ENCODE measurements at places on chromosomes 6 and 20. TPM values are rescaled to one million over a fixed set of nuclear protein-coding genes. Genes with fewer than 3 reads are reported as not detected.
A peak's percentile ranks its signal among the peaks of the same experiment; 100 is the strongest.

DNA sequence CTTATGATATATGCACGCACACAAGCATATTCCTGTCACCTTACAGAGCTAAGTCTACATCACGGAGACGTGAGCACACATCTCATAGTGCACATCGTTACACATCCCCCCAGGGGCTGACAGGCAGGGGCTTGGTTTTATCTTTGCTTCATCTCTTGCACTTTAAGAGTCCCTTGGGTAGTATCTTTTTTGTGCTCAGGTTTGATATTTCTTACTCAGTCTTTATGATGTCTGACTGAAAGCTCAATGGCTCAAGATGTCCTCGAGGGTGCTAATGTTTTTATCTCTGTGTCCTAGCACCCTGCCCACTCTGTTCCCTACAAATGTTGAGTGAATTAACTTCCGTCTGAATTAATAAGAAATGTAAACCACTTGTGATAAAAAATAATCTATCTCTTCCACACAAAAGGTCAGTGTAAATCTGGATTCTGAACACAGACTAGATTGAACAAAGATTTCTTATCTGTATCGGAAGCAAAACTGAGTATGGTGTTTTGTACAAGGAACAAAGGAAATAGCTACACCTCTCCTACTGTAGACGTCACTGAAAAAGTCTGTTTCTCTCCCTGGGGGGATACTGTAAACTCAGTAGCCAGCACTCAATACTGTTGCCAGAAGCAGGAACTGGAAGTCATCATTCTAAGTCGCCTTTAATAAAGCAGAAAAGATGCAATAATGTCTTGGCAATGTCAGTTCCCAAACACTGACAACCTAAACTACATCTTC is 195.1 kb downstream of the PRKN start:
- DNase-seq, result no peak

- DNase-seq, result no peak
Observed at GRCh38 chr20:47926731-47927130, 141.4 kb upstream of the SULF2 start.

GRCh38 chr6:75124983-75125382 is 80.9 kb downstream of the COL12A1 start:
- DNase-seq, result no peak

DNA sequence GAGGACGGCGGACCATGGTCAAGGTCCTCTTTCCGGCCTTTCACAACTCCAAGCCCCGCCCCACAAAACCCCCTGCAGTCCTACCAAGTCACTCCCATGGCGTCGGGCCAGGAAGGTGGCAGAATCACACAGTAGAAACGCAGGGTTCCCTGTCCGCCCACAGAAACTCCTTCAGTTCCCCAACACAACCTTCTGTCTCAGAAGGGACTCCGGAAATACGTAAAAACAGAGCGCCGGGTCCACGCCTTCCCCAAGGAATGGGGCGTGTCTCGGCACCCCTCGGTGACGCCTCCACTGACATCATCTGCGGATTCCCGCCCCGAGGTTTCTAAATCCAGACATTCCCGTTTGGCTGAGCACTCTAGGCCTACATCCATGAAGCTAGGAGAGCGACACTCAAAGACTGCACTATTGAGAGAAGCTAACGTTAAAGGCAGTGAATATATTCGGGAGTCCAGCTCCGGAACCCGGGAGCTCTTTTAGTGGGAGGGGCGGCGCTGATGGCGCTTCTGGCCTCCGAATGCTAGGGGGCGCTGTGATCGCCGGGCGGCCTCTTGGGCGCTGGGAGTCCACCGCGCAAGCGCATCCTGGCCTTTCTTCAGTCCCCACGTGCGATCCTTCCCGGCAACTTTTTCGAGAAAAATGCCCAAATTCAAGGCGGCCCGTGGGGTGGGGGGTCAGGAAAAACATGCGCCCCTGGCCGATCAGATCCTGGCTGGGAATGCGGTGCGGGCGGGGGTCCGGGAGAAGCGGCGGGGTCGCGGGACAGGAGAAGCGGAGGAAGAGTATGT is at the start of the genes BYSL and MED20:
Gene BYSL, plus strand, starts transcription at position 579 of the 791 bp plus-strand sequence. Its CDS starts 64 bp downstream, at position 643.
Gene MED20, minus strand, starts transcription at position 219 of the 791 bp plus-strand sequence. Its CDS starts 121 bp downstream, at position 98.
- DNase-seq, result peak; percentile 96

- DNase-seq, result peak; percentile 18
Observed at GRCh38 chr6:129276986-129277385, 394.0 kb downstream of the LAMA2 start.

DNA sequence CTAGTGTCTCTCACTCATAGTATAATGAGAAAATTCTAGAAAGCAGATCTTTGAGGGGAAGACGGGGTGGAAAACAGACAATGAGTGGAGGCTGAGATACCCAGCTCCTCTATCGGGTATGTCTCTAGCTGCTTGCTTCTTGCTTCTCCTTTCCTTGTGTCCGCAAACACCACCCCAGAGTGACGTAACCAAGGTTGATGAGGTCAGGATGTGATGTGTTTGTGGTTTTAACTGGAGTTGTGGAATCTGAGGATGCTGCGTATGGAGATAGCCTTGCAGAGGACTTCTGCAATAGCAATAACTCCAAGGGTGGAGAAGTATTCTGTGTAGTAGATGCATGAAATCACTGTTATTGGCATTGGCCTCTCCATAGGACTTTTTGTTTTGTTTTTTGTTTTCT is 132.7 kb upstream of the IFNGR1 start:
- DNase-seq, result no peak

DNA sequence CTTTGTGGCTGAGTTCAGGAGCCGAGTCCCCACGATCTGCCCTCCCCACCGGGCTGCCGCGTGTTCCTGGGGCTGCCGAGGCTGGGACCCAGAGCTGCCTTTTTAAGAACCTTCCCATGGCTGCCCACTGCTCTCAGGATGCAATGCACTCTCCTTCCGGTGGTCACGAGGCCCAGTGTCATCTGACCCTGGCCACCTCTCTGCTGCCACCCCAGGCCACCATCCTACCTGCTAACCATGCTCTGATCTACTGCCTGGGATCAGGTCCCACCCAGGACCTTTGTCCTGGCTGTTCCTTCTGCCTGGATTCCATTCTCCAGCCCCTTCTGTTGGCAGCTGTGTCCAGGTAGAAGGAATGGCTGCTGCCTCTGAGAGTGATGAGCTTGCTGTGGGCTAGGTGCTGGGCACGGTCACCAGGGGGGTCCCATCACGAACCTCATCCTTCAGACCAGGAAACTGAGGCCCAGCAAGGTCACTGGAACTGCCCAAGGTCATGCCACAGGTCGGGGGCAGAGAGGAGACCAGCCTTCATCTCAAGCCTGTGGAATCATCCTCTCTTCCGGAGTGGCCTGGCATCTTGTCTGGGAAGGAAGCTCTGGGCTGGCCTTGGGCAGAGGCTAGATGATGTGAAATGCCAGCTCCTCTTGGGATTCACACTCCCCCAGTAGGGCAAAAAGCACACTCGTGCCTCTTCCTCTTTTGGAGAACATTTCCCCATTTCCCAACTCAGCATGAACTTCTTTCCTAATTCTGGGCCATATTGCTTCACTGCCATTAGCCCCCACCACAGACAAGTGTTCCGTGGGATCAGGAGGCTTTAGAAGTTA is 20.5 kb downstream of the PCK1 start:
- DNase-seq, result no peak

- DNase-seq, result no peak
Observed at GRCh38 chr6:41318261-41318653, 17.2 kb upstream of the NCR2 start.

GRCh38 chr6:152272486-152272885 is 364.7 kb downstream of the SYNE1 start:
- DNase-seq, result no peak

DNA sequence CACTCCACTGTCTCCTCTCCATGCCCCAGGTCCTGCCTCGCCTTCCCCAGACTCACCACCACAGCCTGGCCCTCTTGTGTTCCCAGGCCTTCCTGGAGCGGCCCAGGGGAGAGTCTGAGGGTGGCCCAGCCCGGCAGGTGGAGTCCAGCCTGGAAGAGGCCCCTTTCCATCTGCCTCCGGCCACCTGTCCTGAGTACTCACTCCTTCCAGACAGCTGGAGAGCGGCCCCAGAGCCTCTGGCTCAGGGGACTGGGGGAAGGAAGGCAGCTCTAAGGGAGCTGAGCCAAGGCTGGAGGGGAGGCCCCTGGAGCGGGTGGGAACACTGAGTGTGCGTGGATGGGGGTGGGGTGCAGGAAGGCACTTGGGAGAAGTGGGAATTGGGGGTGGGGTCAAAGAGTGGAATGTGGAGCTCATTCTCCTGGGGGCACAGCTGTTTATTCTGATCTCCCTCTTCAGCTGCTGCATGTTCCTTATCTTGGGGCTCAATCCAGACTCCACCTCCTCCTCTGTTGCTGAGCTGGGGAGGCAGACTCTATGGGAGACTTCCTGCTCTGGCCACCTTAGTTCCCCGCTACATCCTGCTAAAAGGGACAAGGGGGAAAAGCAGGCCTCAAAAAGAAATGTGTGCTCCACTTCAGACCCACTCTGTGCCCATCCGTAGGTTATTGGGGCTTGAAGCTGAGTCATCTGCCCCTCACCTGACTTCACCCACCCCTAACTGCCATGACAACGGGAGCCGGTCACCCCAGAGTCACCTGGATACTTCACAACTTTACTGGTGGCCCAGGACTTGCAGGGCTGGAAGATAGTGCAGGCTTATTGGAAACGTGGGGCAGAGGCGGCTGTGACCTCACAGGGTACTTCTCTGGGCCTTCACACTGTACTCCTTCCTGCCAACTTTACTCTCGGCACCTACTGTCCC is 19.5 kb upstream of the TAF8 start:
- no peak for DNase-seq

DNA sequence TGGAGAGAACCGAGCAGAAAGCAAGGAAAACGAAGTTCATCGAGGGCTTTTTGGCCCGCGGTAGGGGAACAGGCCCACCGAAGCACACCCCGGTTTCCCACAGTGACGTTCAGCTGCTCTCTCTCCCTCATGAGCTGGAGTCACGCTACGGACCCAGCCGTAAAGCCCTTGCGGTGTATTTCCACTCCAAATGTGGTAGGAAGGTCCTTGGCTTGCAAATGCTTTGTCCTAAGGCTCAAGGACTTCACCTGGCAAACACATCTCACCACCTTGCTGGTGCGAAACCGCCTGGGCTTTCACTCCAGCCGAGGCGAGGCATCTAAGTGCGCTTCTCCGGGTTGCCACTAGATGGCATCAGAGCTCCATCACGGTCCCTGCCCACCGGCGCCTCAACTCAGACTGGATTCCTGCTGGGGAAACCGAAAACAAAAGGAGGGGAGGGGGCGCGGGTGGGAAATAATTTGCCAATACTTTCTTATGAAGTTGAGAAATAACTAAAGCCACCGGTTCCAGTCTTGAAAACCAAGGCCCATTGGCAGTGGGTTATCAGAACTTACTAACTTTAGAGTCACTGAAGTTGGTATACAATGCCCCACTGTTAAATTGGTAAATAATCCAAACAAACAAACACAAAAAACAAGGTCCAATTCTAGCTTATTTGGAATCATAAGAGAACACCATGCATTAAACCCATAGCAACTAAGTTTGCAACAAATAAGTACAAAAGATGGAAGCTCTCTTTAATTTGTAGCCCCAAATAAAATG is 13.4 kb upstream of the FOXC1 start:
- peak; percentile 76 for DNase-seq

- DNase-seq, result no peak
Observed at GRCh38 chr20:11564491-11564890, 353.2 kb upstream of the BTBD3 start.

- no peak for DNase-seq
Observed at GRCh38 chr20:31497838-31498540, 16.3 kb upstream of the HM13 start.

- DNase-seq, result no peak
Observed at GRCh38 chr6:156948807-156949206, 171.6 kb downstream of the ARID1B start.

- DNase-seq, result no peak
Observed at GRCh38 chr6:128508588-128509296, 11.7 kb downstream of the PTPRK start.

- no peak for DNase-seq
Observed at GRCh38 chr6:2266031-2266795, 20.8 kb upstream of the GMDS start.

GRCh38 chr6:54254886-54255285 is 53.4 kb upstream of the TINAG start:
- no peak for DNase-seq

DNA sequence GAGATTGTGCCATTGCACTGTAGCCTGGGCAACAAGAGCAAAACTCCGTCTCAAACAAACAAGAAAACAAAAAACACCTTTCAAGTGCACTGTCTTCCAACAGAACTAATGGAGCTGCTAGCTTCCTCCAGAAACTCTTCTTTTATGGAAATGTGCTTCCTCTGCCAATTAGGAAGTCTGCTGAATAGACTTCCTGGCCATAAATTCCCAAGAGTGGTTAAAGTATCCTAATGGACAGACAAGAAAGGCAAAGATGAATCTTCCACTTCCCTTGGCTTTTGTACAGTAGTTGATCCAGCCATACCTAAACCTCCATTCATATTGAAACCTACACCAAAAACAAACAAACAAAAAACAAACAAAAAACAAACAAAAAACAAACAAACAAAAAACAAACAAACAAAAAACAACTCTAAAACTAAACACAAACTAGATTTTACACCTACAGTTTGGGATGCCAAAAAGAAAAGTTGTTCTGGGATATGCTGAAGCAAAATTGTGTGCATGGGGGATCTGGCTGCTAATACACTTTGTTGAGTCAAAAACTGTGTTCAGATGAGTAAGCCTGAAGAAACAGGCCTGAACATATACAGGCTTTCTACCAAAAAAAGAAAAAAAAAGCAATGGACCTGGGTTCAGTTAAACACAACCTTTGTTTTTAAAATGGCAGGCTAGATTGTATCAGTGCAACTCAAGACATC is 59.8 kb upstream of the CARMIL1 start:
- DNase-seq, result no peak

DNA sequence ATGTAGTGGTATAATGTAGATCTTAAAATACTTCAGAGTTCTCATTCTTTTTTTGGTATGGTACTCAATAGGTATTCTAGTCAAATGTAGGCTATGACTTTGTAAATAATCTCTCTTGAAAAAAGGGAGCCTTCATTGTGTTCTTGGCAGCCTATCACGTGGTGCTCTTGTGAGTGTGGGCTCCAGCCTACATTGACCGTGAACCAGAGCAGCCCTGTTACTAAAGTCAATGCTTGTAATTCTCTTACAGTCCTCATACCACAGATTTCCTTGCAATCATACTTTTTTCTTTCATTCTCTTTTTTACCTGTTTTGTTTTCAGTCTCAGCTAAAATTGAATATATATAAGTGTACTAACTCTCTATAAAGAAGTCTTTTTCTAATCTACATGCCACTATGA is 31.1 kb downstream of the ARID1B start:
- peak; percentile 70 for DNase-seq

DNA sequence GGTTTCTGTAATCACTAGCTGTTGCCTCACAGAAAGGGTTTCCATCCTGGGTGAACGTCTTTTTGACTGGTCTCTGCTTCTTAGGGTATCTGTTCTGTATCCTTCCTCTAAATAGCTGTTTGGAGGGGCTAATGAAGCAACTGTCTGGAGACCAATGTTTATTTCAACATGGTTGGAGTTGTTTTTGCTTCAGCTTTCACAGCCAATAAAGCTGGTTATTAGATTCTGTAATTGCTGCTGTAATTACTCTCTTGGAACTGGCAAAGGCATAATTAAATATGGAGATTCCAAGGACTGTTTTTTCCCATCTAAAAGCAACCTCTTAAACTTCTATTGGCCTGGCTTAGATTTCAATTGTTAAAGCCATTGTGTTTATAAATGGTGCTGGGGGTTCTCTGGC is 31.9 kb downstream of the CHMP4B start:
- DNase-seq, result no peak

FAM209B gene
- total RNA-seq, result not detected

MACROD2 gene
- total RNA-seq, result not detected

SLC24A3 gene
- not detected for total RNA-seq

MAD2L1BP gene
- 59.0 TPM for total RNA-seq

ECT2L gene
- not detected for total RNA-seq

LAMA4 gene
- total RNA-seq, result 2.3 TPM

DLL1 gene
- 0.18 TPM for total RNA-seq

LY6G6C gene
- not detected for total RNA-seq

ZSCAN23 gene
- total RNA-seq, result 0.81 TPM

VGLL2 gene
- total RNA-seq, result not detected

All from G401 (cell line).